Activated T-helper 1 cell treated with anti-CD3 and anti-CD28 coated beads, Interleukin-2, amount 50 U/mL, for 16 hours (primary cell): ENCODE measurements at places on chromosomes 6 and 20.

DNA sequence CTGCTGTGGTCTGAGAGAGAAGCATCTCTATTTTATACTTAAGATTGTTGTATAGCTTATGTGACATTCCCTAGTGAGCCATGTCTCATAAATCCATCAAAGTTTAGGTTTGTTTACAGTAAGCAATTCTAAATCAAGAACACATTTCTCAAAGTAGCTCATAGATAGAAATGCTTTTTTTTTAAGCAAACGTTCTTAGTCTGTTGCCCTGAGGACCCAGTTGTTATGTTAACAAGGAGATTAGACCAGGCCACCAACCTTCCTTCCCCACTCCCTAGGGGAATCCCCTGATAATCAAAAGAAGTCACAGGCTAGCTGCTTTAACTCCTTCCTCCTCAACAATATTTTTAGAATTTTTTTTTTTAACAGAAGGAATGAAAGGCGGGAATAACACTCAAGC is 169.0 kb downstream of the FUT9 start:
- no peak for DNase-seq

- no peak for DNase-seq
These were observed 447.4 kb downstream of the KIF16B start for GRCh38 chr20:16125816-16126215.

- peak; percentile 52 for DNase-seq
These were observed 725 bp downstream of the EEF1A1 start for GRCh38 chr6:73519926-73520687.

DNA sequence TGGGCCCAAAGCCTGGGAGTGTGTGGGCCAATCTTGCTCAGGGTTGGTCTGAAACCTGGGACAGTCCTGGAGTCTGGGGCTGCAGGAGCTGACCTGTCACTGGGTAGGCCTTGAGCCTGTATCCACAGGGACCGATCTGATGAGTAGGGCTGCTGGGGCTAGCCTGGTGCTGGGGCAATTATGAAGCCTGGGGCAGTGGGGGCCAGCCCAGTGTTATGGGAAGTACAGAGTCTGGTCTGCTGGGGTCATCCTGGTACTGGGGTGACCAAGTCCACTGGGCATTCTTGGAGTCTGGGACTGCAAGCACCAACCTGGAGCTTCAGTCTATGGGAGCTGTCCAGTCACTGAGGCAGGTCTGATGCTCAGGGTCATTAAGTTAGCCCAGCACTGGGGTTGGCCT is 20.7 kb downstream of the DEFB115 start:
- no peak for DNase-seq

GRCh38 chr6:64520050-64520449 is 884.4 kb downstream of the PHF3 start:
- no peak for DNase-seq

DNA sequence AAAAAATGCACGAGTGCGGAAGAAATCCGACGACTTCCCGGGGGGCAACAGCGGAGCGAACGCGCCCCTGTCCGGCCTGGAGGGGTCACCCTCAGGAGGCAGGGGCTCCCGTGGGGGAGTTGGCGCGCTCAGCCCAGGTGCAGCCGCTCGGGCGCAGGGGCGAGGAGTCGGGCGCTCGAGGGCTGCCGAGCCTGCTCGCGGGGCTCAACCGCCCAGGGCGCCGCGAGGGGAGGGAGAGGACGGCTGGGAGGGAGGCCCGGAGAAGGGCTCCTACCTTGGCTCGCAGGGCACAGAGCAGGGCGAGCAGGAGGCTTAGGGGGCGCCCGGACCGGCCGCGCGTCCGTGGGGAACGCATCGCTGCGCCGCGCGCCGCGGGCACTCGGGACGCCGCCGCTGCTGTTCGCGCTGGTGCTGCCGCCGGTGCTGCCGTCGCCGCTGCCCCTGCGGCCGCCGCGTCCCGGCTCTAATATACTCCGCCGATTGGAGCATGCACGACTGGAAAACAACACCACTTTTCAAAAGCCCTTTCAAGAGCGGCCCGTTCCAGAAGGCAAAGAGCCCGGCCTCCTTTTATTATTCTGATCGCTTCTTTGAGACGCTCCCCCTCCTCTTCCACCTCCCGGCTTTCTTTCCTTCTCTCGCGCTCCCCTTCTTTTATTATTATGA is 490 bp downstream of the JAG1 start:
- no peak for DNase-seq

- no peak for DNase-seq
These were observed 71.3 kb downstream of the ARHGAP18 start for GRCh38 chr6:129638686-129639085.

DNA sequence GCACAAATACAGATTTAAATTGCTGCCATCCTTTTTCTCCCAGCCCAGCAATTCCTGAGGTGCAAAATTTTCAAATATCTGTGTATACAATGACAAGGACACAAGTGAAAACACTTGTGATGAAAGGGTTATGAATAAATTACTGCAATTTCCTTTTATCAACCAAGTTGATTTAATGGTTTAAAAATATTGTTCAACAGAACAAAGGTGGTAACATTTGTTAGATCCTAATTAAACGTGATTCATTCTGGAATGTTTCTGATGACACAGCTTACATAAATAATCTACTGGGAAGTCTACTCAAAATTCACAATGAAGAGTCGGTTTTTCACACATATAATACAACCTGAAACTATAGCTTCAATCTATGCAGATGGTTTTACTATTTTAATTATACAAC is 17.1 kb downstream of the B4GALT5 start:
- no peak for DNase-seq

DNA sequence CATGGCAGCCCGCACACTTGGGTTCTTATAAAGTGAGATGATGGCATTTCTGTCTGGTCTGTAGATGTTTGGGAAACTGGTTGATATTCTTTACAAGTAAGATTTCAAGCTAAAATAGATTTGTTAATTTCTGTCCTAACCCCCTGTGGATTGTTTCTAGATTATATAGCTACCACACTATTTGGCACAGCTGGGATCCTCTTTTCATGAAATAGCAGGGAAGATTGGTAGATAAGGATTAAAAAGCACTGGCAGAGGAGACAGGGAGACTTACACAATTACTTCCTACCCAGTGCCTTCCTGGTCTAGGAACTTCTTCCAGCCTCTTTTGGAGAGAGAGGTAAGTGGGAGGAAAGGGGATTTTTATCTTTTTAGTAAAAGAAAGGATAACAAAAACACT is 13.2 kb upstream of the ATXN1 start:
- DNase-seq: no peak

DNA sequence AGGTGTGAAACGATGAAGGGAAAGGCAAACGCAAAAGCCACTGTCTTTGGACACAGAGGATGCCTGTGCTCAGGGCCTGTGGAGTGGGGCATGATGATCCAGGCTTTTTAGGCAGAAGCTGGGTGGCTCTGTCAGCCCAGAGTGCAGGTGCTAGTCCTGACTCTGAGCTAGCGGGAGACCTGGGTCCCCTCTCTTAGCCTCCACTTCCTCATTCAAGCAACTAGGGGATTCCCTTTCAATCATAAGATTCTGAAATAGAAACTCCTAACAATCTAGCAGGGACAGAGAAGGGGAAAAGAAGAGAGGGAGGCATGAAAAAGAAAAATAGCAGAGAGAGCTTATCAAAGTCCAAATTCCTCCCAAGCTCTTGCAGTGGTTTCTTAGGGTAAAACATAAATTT is 7.6 kb upstream of the HIVEP2 start:
- no peak for DNase-seq

- no peak for DNase-seq
These were observed 56.0 kb downstream of the TENT5A start for GRCh38 chr6:81696524-81696923.

DNA sequence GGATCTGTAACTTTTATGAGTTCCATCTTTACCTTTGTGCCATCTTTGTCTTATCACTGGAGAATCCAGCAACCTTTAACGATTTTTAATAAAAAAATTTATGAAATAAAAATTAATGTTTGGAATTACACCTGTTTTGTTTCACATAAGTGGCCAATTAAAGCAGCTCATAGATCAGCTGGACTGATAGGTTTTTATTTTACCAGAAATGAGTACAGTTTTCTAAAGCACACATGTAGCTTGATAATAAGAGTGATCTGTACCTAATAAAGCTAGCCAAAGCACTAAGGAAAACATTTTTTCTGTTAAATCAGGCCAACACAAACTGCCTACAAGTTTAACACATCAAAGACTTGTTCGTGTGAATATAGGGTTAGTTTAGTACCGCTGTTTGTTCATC is 500.1 kb downstream of the CDKAL1 start:
- DNase-seq: no peak

DNA sequence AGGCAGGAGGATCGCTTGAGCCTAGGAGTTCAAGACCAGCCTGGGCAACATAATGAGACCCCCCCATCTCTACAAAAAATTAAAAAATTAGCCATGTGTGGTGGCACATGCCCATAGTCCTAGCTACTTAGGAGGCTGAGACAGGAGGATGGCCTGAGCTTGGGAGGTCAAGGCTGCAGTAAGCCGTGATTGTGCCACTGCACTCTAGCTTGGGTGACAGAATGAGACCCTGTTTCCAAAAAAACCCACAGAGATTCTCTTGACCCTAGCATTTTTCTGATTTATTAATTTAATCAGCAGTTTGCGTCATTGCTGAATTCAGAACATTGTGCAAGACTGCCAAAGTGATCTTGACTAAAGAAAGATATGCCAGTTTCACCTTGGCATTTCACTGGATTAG is 36.8 kb downstream of the KDM1B start:
- DNase-seq: no peak

GRCh38 chr6:10305790-10306415 is 109.0 kb downstream of the TFAP2A start:
- no peak for DNase-seq

DNA sequence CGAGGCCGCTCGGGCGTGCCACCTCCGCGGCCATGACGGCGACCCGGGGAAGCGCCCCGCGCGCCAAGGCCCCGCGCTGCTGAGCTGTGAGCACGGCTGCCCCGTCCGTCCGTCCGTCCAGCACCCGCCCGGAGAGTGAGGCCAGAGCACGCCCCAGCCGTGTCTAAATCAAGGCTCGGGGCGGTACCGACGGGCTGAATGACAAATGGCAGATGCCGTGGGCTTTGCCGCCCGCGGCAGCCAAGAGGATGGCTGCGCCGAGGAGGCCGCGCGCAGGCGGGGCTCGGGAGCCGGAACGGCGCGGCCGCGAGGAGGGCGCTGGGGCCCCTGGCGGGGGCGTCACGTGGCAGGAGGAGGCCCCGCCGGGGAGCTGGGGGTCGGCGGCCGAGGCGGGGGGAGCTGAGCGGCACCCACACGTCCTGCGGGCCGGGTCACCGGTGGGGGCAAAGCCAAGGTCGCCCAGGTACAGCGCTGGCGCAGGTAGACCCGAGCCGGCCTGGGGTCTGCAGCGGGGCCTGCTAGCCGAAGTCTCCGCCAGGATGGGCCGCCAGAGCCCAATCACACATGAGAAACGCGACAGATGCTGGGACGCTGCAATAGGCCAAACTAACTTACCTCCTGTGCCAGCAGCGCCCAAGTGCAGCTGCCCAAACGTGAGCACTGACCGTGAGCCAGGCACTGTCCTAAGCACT is at the start of gene PLAGL1:
PLAGL1 (minus strand) TSS at position 140 of the 692 bp plus-strand sequence. CDS start 60,123 bp downstream, outside the sequence.
- DNase-seq: peak; percentile 9

- no peak for DNase-seq
These were observed 207.5 kb downstream of the HIVEP2 start for GRCh38 chr6:142737368-142738034.

- no peak for DNase-seq
These were observed 587.8 kb upstream of the JAG1 start for GRCh38 chr20:11261533-11262000.

GRCh38 chr6:143060806-143061596 is at the start of gene AIG1:
Gene AIG1 (plus strand): TSS chr6:143060889. CDS start chr6:143060926, 37 bp downstream.
- peak; percentile 26 for DNase-seq

- no peak for DNase-seq
These were observed 16.9 kb downstream of the USP49 start for GRCh38 chr6:41878246-41878645.

DNA sequence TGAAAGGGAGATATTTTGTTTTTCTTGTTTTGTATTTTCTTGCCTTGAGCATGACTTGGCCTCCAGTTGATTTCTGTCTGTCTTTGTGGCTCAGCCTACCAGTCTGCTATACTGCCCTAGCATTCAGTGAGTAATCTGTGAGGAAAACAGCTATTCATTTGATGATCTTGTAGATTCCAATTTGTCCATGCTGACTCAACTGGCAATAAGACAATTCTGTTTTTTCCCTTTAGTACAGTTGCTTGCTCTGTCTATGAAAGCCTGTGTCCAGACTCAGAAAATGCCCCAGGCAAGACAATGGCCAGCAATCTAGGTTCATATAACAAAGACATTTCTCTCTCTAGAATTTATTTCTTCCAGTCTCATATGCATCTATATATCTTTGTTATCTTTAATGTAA is 10.9 kb upstream of the SOX4 start:
- no peak for DNase-seq

- no peak for DNase-seq
These were observed 3.0 kb downstream of the CCN2 start for GRCh38 chr6:131947986-131948661.

DNA sequence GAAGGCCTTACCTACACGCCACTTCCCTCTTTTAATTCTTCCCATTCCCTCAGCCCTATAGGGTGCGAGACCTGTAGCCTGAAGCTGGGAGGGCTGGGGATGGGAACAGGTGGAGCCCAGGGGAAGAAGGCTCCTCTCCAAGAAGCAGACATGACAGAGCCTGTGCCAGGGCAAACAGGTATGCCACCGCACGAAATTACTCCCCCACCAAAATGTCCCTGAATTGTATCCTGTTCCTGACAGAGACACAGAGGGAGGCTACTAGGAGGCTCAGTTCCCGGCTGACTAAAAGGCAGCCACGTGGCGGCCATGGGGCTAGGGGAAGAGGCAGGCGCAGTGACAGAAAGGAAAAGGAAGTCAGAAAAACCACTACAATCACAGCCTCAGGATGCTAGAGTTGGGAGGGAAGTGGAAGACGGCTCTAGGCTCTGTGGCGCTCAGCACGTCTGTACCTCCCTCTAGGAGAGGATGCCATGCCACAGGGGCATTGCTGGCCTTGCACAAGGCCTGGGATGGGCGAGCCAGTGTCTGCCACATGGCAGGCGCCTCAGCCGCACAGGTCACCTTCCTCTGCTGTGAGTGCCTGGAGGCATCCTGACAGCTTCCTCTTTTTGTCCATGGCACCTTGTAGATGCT is 27.7 kb downstream of the TFEB start:
- DNase-seq: no peak

DNA sequence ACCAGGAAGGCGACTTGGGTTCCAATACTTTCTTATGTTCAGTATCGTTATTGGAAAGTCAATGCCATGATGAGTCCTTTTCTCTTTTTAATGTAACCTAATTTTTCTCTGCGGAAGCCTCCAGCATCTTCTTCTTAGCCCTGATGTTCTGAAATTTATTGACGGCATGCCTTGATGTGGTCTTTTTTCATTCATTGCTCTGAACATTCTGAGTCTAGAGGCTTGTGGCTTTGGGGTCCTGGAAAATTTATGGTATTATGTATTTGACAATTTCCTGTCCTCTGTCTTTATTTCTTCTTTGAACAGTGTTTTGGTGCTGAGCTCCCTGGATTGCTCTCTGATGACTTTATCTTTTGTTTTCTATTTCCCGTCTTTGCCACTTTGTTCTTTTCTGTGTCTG is 28.7 kb upstream of the MAS1 start:
- DNase-seq: no peak

- DNase-seq: no peak
These were observed 936.7 kb upstream of the CITED2 start for GRCh38 chr6:140311146-140311545.

GRCh38 chr6:106085692-106085983 is 498 bp upstream of the PRDM1 start:
- DNase-seq: no peak

- no peak for DNase-seq
These were observed 114.5 kb upstream of the SOX4 start for GRCh38 chr6:21478883-21479539.

GRCh38 chr6:100172322-100172713 is 178.3 kb upstream of the MCHR2 start:
- no peak for DNase-seq

- DNase-seq: no peak
These were observed 11.0 kb downstream of the TREML2 start for GRCh38 chr6:41189967-41190366.
